Smooth muscle cell of the pulmonary artery (primary cell): ENCODE measurements at places on chromosomes 11 and 22. TPM values are rescaled to one million over a fixed set of nuclear protein-coding genes. Genes with fewer than 3 reads are reported as not detected.

The SERPIND1 gene
- total RNA-seq = not detected in 2 replicates

The OR6T1 gene
- not detected in 2 replicates for total RNA-seq

The TTC36 gene
- total RNA-seq = 1.3 and 2.1 TPM in 2 replicates

The TBX10 gene
- not detected in 2 replicates for total RNA-seq

The NPAS4 gene
- not detected in 2 replicates for total RNA-seq

The PLAAT5 gene
- total RNA-seq = 0.23 TPM in 1 of 2 replicates, not detected in the other

The SLC22A25 gene
- not detected in 2 replicates for total RNA-seq

The ST14 gene
- 0.07 TPM in 1 of 2 replicates, not detected in the other for total RNA-seq

The TIGD3 gene
- total RNA-seq = 0.07 and 0.13 TPM in 2 replicates

The OR51B4 gene
- total RNA-seq = 0.20 TPM in 1 of 2 replicates, not detected in the other

The IGSF9B gene
- 0.73 and 2.2 TPM in 2 replicates for total RNA-seq

The SHANK2 gene
- total RNA-seq = 1.8 and 6.5 TPM in 2 replicates

The B4GALNT4 gene
- total RNA-seq = 2.2 and 11.6 TPM in 2 replicates

The ACR gene
- total RNA-seq = not detected in 2 replicates

The OR4A16 gene
- total RNA-seq = not detected in 2 replicates

The FBLN1 gene
- 150 and 215 TPM in 2 replicates for total RNA-seq

The SHISAL1 gene
- total RNA-seq = 13.5 and 35.8 TPM in 2 replicates

The TTC28 gene
- total RNA-seq = 29.3 and 36.5 TPM in 2 replicates

The ZBED5 gene
- total RNA-seq = 20.3 and 21.2 TPM in 2 replicates

The CCDC89 gene
- 1.9 and 4.2 TPM in 2 replicates for total RNA-seq

The RFPL2 gene
- not detected in 2 replicates for total RNA-seq

The SIRT3 gene
- 10.2 and 11.1 TPM in 2 replicates for total RNA-seq

The CCDC157 gene
- 1.8 and 2.2 TPM in 2 replicates for total RNA-seq

The CCDC87 gene
- total RNA-seq = 0.56 and 0.59 TPM in 2 replicates

The CD248 gene
- 51.9 and 182 TPM in 2 replicates for total RNA-seq

The CARNS1 gene
- total RNA-seq = 0.59 and 0.69 TPM in 2 replicates

The OTOG gene
- not detected in 2 replicates for total RNA-seq

The GNAZ gene
- total RNA-seq = 1.5 and 3.1 TPM in 2 replicates

The PDXP gene
- 14.0 and 18.2 TPM in 2 replicates for total RNA-seq

The MAPK8IP2 gene
- 0.03 and 0.07 TPM in 2 replicates for total RNA-seq

The CTSC gene
- total RNA-seq = 38.1 and 39.1 TPM in 2 replicates

The DDI1 gene
- total RNA-seq = not detected in 2 replicates

The RASL10A gene
- not detected in 2 replicates for total RNA-seq
